Midbrain (tissue), 1 donor: ENCODE measurements at places on chromosomes 7 and 10.

DNA sequence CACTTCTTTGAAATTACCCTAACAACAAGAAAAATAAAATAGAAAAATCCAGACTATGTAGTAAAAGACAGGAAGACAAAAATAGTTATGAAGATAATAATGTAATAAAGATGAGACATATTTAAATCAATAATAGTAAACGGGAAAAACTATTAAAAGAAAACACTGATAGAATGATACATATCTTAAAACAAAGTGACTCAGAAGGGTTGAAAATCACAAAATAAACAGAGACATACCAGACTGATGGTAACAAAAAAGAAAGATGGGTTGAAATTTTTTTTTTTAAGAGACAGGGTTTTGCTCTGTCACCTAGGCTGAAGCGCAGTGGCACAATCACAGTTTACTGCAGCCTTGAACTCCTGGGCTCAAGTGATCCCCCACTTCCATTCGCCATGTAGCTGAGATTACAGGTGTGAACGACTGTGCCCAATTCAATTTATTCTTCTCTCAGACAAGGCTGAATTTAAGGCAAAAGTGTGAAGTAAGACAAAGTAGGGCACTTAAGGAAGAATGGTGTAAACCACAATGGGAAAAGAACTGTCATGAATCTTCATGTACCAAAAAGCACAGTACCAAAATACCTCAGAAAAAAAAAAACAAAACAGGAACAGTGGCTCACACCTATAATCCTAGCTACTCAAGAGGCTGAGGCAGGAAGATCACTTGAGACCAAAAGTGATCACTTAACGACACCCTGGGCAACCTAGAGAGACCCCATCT, 47.4 kb downstream of the LMBR1 start:
- DNase-seq: no peak

DNA sequence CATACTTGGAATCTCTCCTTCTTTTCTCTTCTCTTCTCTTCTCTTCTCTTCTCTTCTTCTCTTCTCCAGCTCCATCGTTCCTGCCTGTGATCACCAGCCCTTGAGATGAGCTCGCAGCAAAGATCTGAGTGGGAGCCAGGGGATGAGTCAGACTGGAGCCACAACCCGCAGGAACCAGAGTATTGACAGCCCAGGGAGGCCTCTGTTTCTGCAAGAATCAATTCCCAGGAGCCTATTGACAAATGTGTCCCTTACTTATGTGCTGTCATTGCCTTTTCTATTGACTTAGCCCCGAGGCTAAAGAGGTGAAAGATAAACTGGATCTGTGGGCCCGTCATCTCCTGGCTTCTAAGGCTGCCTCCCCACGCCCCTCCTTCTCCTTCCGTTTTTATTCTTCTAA, 13.1 kb upstream of the HABP2 start:
- no peak for DNase-seq

DNA sequence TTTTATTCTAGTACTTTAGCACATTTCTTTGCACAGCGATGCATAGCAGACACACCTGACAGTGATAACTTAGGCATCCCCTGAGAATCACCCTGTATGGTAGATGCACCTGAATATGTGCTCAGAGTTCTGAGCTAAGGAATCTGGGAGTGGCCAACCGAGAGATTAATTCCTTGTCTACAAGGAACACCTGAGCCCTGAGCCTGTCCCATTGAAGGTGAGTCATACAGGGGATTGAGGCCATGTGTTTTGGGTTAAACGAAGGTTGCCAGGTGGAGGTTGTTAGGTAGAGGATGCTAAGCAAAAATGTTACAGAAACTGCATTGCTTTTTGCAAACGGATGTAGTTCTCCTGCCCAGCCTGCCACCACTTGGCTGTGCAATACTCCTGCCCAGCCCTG, 128.9 kb downstream of the AMPH start:
- no peak for DNase-seq

DNA sequence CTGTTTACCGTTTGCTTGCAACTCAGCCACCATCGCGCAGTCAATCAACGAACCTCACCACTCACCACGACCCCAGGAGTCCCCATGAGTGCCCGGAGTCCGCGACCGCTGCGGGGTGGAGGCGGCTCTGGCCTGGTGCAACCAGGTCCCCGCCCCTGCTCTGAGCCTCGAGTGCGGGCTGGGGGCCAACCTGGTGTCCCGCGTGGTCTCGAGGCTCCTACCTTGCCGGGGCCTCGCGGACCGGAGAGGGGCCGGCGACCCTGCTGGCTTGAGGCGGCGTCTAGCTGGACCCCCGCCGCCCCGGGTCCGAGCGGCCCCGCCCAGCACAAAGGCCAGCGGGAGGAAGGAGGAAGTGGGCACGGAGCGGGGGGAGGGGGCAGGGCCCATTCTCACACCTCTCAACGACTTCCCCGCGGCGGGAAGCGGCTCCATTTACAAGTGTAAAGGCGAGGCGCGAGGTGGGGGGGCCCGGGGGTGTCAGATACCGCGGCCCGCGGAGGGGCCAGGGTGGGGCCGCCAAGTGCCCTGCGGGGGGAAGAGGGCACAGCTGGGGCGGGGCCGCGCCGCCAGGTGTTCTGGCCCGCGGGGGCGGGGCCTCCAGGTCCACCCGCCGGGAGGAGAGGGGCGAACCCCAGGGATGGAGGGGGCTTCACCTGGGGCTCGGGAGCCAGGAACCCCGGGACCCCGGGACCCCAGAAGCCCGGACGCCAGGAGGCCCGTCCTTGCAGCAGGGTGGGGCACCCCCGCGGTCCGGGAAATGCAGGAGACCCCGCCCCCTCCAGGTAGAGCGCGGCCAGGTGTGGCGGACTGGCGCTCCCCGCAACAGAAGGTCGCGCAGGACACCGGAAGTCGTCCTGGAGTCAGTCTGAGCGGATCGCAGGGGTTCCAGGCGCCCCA, 8.6 kb downstream of the CTBP2 start:
- DNase-seq: no peak

DNA sequence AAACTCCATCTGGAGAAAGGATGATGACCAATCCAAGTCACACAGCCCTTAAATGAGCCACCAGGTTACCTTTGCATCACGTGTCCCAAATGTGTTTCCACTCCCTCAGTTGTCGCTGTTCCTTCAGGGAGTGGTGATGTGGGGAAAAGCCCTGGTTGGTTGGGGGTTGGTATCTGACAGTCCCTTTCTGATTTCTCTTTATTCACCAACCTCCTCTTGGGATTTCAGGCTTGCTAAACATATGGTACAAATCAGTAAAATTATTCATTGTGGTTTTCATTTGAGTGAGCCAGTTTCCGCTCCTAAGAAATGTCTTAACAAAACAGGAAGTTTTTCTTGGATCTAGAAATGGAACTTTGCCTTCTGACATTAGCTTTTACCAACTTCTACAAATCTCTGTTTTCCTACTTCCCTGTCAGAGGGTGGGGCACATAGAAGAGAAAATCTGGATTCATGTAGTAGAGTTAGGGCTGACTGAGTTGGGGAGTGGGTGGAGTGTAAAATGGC, 40.0 kb upstream of the KMT2E start:
- DNase-seq: no peak

DNA sequence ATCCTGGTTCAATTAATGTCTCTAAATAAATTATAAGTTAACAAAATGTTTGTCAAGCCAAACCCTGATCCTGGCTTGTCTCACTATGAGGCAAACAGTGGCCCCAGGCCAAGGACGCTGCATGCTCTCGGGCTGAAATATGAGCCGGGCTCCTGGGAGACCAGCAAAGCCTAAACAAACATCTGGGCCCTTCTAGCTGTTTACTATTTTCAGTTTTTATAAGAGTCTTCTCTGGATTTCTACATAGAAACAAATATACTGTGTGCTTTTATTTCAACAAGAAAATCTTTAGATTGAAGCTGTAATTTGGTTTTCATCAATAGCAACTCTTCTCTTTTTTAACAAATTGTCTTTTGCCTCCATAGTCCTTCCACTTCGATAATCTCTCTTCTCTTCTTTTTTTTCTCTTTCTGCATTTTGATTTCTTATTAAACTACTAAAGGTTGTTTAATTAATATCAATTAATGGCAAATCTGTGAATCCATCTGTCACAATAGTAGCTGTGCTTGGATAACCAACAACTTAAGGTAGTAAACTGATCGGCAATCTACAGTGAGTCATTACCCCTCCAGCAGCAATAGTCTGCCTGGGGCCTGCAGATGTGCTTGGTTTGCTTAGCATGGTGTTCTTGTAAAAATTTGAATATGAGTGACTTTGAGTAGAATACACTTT, 83.3 kb upstream of the DNAJC1 start:
- DNase-seq: peak; percentile 67

GRCh38 chr10:127168261-127168660, 28.1 kb downstream of the INSYN2A start:
- DNase-seq: peak; percentile 50

- no peak for DNase-seq
These were observed 111.5 kb downstream of the CCNY start for GRCh38 chr10:35447693-35448407.
